ENCODE measurements at places on chromosomes 2 and 18.

DNA sequence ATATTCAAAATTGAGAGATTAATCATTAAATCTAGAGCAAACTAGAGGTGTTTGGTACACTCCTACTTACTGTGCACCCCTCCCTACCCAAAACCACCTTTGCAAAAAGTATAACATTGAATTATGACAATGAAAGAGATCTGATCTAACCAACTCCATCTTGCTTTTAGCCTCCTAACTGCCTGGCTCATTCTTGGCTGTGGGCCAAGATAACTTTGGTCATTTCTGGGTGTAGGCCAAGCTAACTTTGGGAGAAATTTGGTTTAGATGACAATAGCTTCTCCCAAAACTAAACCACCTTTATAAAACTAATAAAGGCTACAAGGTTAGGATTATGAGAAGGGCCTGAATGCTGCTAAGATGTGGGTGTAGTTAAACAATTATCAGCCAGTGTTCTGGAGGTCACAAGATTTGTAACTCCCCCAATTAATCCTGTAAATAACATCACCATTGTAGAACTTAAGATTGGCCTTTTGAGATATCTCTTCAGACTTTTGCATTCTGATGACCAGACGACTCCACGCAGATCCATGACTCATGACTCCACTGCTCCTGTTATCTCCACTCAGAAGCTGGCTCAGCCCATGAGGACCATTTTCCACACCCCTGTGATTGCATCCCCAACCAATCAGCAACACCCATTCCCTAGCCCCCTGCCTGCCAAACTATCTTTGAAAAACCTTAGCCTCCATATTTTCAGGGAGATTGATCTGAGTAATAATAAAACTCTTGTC is 160.2 kb downstream of the FBXO15 start:
- DNase-seq: no peak

- no peak for DNase-seq
Measured at GRCh38 chr2:241161646-241162281, 11.5 kb downstream of the PPP1R7 start.

- DNase-seq: no peak
Measured at GRCh38 chr2:75268112-75268511, 68.8 kb upstream of the TACR1 start.

DNA sequence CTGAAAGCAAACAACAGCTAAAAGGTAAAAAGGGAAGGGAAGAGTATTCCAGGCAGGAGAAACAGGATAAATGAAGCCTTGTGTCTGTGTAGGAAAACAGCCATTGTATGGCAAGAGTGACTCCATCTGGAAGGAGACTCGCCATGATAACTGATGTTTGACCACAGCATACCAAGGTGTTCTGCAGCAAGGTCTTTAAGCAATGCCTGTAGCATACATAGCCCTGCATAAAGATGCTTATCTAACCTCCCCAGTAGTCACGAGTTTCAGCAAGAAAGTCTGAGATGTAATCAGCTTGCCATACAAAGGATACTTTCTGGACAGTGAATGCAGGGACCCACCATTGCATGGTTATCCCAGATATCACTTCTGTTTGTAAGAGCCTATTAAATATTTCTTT is 11.9 kb upstream of the CCNT2 start:
- no peak for DNase-seq

DNA sequence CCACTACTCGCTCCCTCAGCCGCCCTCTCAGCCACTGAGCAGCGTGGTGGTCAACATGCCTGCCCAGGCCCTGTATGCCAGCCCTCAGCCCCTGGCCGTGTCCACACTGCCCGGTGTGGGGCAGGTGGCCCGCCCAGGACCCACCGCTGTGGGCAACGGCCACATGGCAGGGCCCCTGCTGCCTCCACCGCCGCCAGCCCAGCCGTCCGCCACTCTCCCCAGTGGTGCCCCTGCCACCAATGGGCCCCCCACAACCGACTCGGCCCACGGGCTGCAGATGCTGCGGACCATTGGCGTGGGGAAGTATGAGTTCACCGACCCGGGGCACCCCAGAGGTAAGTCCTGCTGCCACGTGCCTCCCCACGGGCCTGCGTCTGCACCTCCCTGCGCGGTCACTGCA is 257.5 kb downstream of the KLHL29 start:
- no peak for DNase-seq

GRCh38 chr2:215531284-215531683 is 95.4 kb upstream of the FN1 start:
- no peak for DNase-seq

GRCh38 chr2:26887151-26887550 is 39.2 kb downstream of the DPYSL5 start:
- no peak for DNase-seq

DNA sequence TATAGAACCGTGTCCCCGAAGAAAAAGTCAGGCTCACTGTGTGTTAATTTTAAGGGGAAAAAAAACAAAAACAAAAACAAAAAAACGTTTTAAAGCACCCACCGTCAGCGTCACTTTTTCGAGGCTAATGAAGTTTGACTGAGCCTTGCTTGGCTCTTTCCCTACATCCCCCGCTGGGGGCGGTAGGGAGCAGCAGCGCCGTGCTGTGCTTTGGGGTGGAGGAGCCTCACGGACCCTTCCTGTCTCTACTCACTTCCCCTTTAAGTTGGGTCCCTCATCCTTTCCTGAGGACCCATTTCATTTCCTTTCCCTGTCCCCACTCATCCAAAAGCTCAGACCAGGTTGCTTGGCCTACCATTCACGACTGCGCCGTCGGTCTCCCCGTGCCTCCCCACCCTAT is 82.8 kb upstream of the RPL31 start:
- peak; percentile 17 for DNase-seq

- DNase-seq: no peak
Measured at GRCh38 chr2:180516232-180516631, 464.2 kb upstream of the UBE2E3 start.

GRCh38 chr2:56077359-56077915 is 106.4 kb upstream of the CCDC85A start:
- DNase-seq: no peak

DNA sequence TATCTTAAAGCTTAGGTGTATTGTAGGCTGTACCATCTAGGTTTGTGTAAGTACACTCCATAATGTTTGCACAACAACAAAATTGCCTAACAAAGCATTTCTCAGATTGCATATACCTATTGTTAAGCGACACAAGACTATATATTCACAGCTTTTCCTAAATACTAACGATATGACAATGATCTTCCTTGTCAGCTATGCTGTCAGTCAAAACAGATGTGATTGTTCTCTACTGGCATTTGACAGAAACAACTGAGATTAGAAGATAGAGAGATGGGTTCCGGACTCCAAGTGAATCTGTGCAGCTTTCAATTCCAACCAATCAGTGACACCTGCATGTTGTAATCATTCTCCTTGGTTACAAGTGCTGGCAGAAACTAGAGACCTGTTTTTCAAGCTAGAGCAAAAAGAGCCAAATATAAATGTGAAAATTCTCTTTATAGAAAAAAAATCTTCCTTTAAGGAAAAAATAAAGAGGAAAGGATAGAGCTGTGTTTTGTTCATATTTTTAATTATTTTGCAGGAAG is 1232.3 kb upstream of the SLC39A10 start:
- no peak for DNase-seq

Data from GM12892 (cell line).